ENCODE measurements at places on chromosomes 16 and 17.
A peak's percentile ranks its signal among the peaks of the same experiment; 100 is the strongest.

DNA sequence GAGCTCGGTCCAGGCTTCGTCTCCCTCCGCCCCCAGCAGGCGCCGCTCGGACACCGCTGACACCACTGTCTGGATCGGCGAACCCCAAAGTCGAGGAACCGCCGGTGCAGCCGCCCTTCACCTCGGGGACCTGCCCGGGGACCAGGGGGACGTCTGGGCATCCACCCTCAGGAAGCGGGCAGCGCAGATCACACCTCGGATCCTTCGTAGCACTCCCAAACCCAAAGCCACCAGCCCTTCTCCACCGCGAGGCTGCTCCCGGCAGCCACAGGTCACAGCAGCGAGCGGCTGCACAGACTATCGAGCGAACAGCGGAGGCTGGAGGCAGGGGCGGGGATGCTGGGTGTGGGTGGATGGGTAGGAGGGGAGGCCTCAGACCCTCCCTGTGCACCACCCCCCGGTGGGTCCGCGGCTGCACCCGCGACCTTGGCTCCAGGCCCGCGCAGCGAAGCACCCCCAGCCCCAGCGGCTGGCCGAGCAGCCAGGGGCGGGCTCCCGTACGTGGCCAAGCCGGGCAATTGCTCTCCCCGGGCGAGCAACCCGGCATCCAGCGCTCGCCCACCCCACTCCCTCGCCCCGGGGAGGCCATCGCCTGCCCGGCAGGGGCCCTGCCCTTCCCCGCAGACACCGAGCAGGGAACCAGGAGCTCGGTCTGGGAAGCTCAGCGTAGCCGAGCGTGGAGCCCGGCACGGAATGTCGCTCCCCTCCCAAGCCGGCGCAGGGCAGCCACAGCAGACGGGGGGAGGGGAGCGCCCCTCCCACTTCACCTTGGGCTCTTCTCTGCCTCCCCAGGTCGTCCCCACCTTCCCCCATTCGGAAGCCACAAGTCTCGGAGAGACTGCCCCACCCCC, 1.0 kb downstream of the SDK2 start:
- DNase-seq, result peak; percentile 71

GRCh38 chr16:79278506-79278905, 322.0 kb downstream of the MAF start:
- no peak for DNase-seq

- DNase-seq, result peak; percentile 81
Measured at GRCh38 chr16:87847785-87848675, 21.3 kb downstream of the SLC7A5 start.

- DNase-seq, result no peak
Measured at GRCh38 chr17:50661795-50662391, 27.2 kb downstream of the ABCC3 start.

GRCh38 chr17:75524970-75525805, at the start of gene LLGL2:
Gene LLGL2 (plus strand): TSS chr17:75525697. CDS start chr17:75543427, 17,730 bp downstream.
- DNase-seq, result peak; percentile 95

DNA sequence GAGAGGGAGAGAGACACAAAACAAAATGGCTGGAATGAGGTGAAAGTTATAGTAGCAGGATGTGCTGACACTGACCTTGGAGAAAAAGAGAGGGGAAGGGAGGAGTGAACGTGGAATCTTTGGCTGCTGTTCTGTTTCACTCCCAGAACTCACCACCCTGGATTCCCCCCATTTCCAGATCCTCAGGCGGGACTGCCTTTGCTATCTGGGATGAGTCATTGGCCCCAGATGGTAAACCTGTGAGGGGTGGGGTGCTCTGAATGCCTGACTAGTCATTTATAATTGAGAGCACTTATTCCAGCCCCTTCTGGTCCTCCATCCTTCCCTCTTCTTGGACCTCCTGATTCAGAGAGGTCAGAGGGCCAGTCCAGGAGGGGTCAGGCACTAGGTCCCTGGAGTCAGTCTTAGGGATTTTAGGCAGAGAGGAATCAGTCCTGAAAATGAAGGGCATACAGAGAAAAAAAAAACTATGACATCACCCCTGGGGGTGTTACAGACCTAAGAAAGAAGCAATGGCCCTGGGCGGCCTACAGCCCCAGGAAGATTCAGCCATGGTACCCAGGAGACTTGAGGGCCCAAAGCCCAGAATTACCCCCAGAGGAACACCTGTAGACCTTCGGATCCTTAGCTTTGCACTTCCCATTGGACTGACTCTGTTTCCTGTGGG, 2.2 kb upstream of the ZG16 start:
- DNase-seq, result no peak

GRCh38 chr17:77869041-77869599, 89.4 kb upstream of the TNRC6C start:
- no peak for DNase-seq

GRCh38 chr17:19002805-19003542, 1.6 kb downstream of the FAM83G start:
- peak; percentile 18 for DNase-seq

DNA sequence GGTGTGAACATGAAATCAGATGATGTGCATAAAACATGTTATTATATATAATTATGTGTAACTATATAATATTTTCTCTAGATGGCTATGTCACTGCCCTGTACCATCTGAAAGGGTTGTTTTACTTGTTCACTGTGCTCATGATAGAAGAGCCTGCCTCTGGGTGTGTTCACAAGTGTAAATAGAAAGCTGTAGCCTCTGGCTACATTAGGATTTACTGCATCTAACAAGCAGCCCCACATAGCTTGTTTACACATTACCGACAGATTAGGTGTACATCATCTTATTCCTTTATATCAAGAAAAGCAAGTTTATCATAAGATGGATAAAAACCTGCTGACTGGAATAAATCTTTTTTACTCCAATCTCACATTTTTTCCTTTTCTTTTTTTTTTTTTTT, 46.1 kb downstream of the CHD9 start:
- DNase-seq, result no peak

- no peak for DNase-seq
Measured at GRCh38 chr16:69513180-69513966, 52.4 kb upstream of the NFAT5 start.

GRCh38 chr16:12573730-12574383, 229.8 kb downstream of the CPPED1 start:
- DNase-seq, result peak; percentile 70

DNA sequence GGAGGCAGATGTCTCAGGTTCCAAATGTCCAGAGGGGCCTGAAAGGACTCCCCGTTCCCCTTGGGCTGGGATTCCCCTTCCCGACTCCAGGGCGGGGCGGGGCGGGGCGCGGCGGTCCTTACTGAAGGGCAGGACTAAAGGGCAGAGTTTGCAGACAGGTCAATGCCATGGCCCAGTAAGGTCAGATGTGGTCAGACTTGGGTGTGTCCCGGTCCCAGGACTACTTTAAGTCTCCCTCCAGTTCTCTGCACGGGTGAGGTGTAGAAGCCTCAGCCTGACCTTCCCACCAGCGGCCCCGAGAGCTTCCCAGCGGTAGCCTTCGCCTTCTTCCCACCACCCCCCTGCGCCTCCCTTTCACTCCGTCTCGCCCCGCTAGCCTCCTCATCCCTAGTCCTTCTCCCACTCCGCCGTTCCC, 532 bp downstream of the KDM6B start:
- no peak for DNase-seq

DNA sequence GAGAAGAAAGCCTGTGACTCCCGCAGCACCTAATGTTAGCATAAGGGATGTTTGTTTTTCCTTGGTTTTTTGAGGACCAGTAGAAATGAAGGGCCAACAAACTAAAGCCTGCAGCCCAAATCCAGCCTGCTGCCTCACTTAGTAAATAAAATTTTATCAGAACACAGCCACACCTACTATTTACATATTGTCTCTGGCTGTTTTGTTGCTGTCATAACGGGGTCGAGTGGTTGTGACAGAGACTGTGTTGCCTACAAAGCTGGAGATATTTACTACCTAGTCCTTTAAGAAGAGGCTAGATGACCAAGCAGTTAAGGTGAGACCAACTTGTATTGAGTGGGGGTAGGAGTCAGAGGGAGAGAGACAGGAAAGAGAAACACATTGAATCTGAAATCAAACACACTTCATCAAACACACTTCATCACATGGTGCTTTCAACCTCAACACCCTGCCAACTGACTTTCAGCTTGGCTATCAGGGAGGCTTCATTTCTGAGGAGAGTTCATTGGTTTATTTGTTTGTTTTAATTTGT, 546.3 kb upstream of the CDH11 start:
- DNase-seq, result no peak

GRCh38 chr17:81429821-81430551, 34.7 kb downstream of the BAHCC1 start:
- peak; percentile 83 for DNase-seq

- no peak for DNase-seq
Measured at GRCh38 chr16:82201351-82201750, 31.3 kb upstream of the MPHOSPH6 start.

- DNase-seq, result no peak
Measured at GRCh38 chr17:10144456-10144855, 54.0 kb downstream of the GAS7 start.

GRCh38 chr16:11530171-11530940, 56.4 kb downstream of the LITAF start:
- DNase-seq, result peak; percentile 12

- no peak for DNase-seq
Measured at GRCh38 chr17:78514521-78514920, 62.7 kb downstream of the DNAH17 start.

- no peak for DNase-seq
Measured at GRCh38 chr16:52906281-52906680, 146.4 kb downstream of the CHD9NB start.

GRCh38 chr17:28925912-28926365, 23.1 kb upstream of the DHRS13 start:
- no peak for DNase-seq

- no peak for DNase-seq
Measured at GRCh38 chr16:28140788-28141618, 70.8 kb downstream of the XPO6 start.

DNA sequence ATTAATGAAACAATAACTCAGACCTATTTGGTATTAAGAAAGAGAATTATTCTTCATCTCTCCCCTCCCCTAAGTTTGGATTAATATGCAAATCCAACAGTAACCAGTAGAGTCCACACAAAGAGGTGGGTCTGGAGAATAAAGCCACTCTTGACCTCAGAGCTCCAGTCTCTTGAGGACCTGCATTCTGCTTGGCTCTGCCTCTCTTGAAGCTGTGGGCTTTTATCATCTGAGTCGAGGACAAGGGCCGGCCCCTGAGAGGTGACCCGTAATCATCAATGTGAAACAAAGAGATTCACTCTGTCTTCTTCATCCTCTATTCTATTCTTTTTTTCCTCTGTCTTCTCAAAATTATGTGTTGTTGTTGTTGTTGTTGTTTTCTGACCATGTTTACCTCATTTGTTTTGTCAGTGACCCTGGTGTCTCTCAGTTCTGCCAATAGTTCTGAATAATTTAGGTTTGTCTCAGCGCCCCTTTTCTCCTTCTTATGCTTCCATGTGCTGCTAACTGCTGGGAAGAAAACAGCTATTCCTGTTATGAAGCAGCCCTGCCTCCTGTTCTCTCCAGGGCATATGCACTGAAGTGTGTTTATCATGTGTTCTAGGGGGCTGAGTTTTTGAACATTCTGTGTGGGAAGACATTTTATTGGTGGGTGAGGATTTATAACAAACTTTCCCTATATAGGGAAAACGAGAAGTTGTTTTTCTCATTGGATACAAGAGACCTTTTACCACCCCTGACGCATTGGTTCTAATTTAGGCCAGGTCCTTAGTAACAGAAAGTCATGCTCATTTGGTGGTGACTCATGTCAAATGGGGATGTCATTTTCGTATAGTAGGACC, 135.8 kb downstream of the TRIM37 start:
- DNase-seq, result peak; percentile 46

GRCh38 chr17:57866723-57867122, 16.9 kb upstream of the MRPS23 start:
- DNase-seq, result no peak

GRCh38 chr16:11640987-11641817, 27.1 kb upstream of the SNN start:
- DNase-seq, result peak; percentile 64

DNA sequence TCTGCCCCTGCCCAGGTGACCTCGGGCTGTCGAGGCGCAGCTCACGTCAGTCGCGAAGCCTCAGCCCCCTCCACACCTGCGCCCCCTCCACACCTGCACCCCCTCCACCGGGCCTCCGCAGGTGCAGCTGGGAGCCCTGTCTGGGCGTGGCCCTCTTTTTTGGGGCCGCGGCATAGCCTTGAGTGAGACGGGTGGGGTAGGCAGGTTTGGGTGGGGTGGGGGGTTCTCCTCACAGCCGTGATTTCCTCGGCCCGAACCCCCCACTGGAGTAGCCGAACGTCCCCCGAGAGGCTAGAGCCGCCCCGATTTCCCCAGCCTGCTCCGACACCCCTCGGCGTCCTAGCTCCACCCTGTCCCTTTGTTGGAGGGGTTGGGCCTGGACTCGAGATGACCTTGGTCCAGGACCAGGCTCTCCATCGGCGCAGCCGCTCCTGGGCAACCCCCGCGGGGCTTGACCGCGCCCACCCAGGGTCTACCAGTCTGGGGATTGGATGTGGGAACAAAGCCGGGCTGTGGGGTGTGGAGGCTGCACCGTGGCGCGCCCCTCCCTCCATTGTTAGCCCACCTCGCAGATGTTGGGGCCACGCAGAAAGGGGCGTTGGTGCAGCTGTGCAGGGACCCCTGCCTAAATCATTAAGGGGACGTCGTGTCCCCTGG, 626 bp downstream of the TUBB3 start:
- DNase-seq, result peak; percentile 75

- DNase-seq, result no peak
Measured at GRCh38 chr16:28014851-28015250, 48.7 kb downstream of the GSG1L start.

DNA sequence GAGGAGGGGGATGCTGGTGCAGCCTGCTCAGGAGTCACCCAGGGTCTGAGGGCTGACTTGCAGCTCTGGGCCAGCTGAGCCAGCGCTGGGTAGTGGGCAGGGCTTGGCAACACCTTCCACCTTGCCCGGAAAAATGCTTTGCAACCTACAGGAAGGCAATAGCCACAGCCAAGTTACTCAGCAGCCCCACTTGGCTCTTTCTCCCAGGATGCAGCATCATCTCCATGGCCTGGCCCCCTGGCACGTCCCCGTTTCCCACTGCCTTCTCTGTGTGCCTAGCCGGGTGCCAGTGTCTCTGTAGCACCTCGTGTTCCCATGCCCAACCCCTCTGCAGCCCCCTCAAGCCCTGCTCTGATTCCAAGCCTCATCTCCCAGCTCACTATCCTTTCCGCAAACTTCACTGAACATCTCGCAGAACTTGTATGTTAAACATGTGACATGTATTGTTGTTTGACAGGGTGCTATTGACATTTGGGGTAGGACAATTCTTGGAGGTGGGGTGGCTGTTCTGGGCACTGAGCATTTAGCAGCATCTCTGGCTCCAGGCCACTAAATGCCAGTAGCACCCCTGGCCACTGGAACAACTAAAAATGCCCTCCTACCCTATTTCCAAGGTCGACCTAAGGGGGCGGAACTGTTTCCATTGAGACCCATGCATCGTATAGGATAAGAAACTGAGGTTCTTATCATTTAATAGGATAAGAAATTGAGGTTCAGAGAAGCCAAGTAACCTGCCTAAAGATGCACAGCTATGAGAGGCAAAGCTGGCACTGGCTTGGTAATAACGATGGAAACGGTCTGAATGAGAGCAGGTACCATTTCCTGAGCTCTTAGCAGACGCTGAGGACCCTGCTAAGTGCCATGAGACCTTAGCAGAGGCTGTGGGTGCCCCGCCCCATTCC, 12.2 kb downstream of the DEXI start:
- no peak for DNase-seq
